ENCODE measurements at places on chromosomes 6 and 20.

GRCh38 chr20:5434116-5434515 lies 117.4 kb upstream of the PROKR2 start:
- no peak for DNase-seq

DNA sequence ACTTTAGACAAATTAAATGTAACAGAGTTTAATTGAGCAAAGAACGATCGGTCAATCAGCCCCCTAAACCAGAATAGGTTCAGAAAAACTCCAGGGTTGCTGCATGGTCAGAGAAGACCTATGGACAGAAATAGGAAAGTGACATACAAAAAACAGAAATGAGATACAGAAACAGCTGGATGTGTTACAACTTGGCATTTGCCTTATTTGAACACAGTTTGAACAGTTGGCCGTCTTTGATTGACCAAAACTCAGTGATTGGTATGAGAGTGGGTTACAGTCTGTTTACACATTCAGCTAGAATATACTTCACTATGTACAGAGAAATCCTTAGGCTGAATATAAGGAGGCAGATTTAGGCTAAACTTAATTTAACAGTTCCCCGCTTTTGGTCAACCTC lies 19.9 kb downstream of the SRSF6 start:
- DNase-seq, result no peak

DNA sequence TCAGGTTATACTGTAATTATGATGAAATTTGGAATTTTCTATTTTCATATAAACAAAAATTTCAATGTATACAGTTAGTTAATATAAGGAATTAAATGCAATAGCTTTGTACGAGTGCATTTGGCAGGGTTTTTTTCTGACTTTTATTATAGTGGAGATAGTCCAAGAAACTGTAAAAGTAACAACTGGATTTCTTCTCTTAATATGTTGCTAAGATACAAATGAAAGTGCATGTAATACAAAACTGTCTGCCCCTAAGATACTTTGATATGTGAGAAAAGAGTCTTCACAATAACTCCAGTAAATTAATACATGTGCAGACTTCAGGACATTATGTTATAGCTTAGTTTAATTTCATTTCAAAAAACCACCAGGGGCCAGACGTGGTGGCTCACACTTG lies 721.4 kb downstream of the CBLN4 start:
- DNase-seq, result no peak

DNA sequence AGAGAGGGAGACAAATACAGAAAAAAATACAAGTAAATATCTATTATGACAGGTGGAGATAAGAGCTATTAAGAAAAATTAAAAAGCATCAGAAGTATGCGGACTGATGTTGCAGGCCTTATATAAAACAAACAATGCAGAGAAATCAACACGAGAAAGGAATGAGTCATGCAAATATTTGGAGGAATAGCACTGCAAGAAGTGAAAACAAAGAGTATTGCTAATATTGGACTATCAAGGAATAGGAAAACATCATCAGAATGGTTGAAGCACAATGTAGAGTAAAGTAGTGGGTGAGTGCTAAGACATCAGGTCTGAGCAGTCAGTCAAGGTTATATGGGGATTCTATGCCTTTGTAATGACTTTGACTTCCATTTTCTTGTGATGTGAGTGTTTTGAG lies 657.5 kb upstream of the GJE1 start:
- no peak for DNase-seq

GRCh38 chr6:80793411-80793810 lies 686.9 kb downstream of the BCKDHB start:
- no peak for DNase-seq

- DNase-seq, result no peak
These were observed 22.2 kb downstream of the RREB1 start for GRCh38 chr6:7129784-7130569.

DNA sequence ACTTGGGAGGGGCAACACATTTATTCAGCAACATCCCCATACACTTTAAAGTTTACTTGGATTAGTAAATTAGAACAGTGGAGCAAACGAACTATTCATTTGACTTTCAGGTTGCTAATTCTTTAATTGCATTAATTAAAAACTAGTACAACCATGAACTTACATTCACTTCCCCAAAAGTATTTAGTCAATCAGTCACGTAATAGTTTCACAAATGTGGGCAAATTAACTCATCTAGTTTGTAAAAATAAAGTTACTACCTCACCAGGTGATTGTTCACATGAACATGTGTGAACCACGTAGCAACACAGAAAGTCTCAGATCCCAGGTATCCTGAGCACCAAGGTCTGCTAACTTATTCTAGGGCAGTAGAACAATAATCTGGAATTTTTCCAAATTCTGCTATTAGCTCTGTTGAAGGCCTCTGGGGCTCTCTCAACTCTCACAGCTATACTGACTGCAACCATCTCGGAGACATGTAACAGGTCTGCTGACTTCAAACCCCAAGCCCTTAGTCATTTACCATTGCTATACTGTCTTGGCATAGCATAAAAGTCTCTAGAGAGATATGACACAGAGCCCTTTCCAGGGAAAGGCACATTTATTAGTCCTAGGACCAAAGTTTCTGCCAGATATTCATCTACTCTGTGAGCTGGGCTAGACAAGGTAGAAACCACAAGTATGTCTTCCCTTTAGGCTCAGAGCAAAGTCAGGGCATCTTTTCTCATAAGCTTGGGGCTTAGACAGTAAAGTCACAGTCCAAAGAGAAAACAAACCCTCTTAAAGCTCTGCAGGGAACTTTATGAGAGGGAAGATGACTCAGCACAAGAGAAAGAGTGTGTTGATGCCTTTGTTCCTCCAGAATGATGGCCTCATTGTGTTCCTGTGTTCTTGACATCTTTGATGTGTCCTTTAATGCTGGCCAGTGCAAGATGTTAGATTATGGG lies 50.9 kb upstream of the CCDC28A start:
- DNase-seq, result no peak

- DNase-seq, result no peak
These were observed 4.7 kb upstream of the AKAP7 start for GRCh38 chr6:131130554-131130940.

GRCh38 chr6:41791305-41791704 lies 3.8 kb downstream of the TOMM6 start:
- DNase-seq, result no peak

GRCh38 chr6:164477790-164478189 lies 831.6 kb downstream of the C6orf118 start:
- no peak for DNase-seq

GRCh38 chr6:71929047-71929446 lies 42.7 kb downstream of the RIMS1 start:
- no peak for DNase-seq

- no peak for DNase-seq
These were observed 723 bp downstream of the MANEA start for GRCh38 chr6:95578106-95578410.

- no peak for DNase-seq
These were observed 194.6 kb downstream of the ZDHHC14 start for GRCh38 chr6:157575436-157576145.

DNA sequence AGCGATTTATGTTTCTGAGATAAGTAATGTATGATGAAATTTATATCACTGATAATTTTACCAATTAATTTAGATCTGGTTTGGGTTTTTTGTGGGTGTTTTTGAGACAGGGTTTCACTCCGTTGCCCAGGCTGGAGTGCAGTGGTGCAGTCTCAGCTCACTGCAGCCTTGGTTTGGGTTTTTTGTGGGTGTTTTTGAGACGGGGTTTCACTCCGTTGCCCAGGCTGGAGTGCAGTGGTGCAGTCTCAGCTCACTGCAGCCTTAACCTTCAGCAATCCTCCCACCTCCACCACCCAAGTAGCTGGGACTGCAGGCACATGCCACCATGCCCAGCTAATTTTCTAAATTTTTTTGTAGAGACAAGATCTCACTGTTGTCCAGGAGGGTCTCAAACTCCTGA lies 13.0 kb downstream of the MRS2 start:
- DNase-seq, result no peak

DNA sequence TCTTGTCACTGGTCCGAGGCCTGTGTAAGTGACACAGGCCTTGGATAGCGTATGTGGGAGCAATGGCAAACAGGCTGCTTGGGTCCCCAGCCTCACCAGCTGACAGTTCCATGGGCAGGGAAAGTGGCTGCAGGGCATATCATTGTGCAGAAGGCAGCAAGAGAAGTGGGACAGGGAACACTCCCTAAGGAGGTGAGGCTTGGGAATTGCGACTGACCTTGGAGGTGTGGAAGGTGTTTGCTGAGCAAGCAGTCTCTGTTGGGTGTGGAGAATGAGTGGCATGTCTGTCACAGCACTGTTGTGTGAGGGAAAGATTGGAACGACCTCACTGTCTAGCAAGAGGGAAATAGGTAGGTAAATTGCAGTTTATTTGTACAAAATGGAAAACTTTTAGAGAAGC lies 16.8 kb downstream of the POFUT1 start:
- no peak for DNase-seq

DNA sequence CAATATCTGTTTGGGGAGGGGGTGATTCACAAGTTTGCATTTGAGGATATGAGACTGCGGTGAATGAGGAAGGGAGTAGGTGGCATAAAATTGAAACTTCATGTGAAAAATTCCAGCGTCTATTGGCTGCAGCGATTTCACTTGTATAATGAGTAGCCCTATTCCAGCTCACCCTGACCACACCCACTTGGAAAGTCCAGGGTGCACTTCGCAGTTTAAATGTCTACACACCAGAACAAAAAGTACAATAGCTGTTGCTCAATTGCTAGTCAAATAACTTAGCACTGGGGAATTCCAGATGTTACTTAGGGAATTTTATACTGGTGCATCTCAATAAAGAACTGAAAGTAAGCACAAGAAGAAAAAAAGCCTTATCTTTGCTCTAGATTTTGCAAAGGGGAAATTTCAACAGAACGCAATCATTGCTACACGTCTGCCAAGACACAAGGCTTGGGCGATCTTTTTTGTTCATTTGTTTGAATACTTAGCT lies 6.3 kb downstream of the TNFAIP3 start:
- peak; percentile 83 for DNase-seq

- DNase-seq, result no peak
These were observed 40.8 kb downstream of the HDGFL1 start for GRCh38 chr6:22610127-22610526.

DNA sequence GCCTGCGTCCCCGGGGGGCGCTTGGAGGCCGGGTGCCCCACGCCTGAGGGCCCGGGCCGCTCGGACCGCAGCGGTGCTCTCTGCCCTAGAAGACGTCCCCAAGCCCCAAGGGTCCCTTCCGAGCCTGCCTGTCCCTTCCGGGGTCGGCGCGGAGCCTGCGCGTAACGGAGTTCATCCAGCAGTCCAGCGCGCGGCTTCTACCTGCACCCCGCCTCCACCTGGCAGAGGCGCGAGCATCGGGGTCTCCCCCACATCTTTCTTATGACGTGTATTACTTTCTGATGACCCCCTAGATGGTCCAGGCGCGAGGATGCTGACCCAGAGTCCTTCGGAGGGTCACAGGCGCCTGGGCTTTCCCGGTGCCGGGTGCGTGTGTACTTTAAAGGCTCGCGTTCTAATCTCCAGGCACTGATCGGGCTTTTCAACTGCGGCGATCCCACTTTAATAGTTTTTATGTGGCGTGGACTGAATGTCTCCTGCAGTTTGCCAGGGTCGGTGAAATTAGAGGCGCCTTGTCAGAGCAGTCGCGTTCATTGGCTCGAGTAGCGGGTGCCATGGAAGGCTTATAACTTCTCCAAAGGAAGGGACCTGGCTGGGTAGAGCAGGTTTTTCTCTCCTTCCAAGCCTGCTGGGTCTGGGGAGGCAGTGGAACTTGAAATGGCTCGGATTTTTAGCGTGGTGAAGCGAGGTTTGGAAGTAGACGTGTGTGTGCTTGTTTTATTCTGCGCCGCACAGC lies 912 bp downstream of the EYA4 start:
- DNase-seq, result no peak

GRCh38 chr6:169112483-169113320 lies 140.9 kb downstream of the THBS2 start:
- DNase-seq, result no peak

- DNase-seq, result no peak
These were observed 33.2 kb upstream of the CD83 start for GRCh38 chr6:14084388-14084787.

DNA sequence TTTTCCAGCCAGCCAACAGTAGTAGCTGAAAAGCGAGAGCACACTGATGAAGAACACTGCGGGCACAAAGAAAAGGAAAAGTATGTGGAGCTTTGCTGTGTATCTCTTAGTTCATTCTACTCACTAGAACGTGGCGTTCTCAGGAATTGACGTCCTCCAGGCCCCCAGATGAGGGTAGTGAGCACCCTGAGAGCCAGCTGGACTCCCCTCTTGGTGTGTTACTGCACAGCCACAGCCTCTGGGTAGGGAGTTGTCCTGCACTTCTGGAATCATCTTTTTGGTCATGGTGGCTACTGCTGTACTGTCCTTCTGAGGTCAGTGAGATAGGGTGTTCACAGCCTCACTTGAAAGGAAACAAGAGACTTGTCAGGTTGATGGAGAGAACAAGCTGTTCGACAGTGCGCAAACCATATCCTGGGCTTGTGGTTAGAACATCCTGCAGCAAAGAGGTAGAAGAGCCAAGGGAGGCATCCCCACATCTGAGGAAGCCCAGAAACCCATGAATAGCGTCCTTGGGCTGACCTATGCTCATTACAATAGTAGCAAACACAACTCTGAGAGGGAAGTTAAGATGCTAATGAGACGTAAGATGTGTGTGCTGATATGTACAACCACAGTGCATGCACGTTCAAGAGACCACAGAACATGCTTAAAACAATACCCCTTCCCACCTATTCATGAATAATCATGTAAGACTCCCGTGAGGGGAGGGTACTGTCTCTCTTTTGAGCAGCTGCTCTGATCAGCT lies 14.6 kb upstream of the HLA-F start:
- no peak for DNase-seq

- no peak for DNase-seq
These were observed 62.2 kb downstream of the ARFGEF2 start for GRCh38 chr20:48983423-48984400.

DNA sequence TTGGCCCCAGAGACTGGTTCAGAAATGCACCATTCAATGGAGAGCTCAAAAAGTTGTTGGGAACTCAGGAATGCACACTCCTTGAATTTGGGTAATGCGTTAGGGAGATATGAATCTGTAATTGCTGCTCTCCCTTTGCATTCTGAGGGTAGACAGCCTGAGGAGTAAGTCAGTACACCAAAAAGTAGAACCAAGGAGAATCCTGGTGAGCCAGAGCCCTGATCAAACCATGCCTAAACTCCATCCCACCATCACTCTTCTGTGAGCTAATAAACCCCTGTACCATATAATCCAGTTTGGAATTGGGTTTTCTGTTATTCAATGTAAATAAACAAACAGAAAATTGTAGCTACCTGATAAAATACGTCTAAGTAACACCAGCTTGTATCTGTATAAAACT lies 90.2 kb downstream of the KIF16B start:
- DNase-seq, result no peak

GRCh38 chr20:63500902-63501817 lies 2.3 kb upstream of the EEF1A2 start:
- DNase-seq, result no peak

- DNase-seq, result no peak
These were observed 111.1 kb downstream of the AGPAT4 start for GRCh38 chr6:161162722-161163121.

- DNase-seq, result no peak
These were observed 40.0 kb upstream of the CD2AP start for GRCh38 chr6:47437592-47437991.

GRCh38 chr20:9233804-9234203 lies 164.9 kb downstream of the PLCB4 start:
- no peak for DNase-seq

All from stimulated activated CD4-positive, alpha-beta T cell treated with anti-CD3 and anti-CD28 coated beads, Interleukin-12 subunit alpha, Interleukin-12 subunit beta, amount 100 ng/mL, for 24 hours (primary cell).